GM06990 (cell line): ENCODE measurements at places on chromosomes 4 and X.

GRCh38 chrX:45758738-45759397 lies 558.2 kb upstream of the DIPK2B start:
- peak; percentile 50 for DNase-seq

DNA sequence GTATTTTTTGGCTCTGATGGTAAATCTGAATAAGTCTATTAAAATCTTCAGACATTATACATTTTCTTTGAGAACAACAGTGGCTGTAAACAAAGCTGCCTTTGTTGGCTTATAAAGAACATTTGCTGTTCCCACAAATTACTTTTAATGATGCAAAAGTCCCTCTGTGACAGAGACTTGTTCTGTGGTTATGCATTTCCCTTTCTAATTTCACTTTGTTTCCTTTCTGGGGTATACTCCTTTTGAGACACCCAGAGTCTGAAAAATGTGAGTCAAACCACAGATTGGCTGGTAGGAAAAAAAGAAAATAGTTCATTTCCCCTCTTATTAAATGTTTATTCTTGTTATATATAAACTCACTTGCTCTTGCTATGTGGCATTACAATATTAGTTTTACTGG lies 402.4 kb downstream of the PACRGL start:
- no peak for DNase-seq

- DNase-seq, result no peak
These were observed 311.6 kb downstream of the GALNTL6 start for GRCh38 chr4:172124656-172125308.

DNA sequence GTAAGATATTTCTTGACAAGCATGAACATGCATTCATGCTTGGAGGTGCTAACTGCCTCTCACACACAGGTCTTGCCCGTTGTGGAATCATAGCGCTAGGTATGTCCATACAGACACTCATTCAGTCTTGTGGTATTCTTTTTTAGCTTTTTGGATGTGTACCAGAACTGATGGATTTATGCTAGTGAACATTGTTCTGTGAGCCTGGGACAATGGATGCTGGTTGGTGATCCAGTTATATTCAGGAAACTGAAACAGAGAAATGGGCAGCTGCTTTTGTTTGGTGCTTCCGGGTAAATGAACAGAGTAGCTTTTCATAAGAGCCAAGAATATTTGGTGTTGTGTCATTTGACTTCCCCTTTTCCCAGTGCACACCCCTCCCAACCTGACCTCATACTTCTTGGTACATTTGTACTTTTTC lies 78.9 kb upstream of the SLC4A4 start:
- no peak for DNase-seq

- DNase-seq, result no peak
These were observed 246.5 kb upstream of the SFRP2 start for GRCh38 chr4:154035341-154035740.

GRCh38 chr4:73450398-73451004 lies 14.5 kb downstream of the AFP start:
- no peak for DNase-seq

GRCh38 chr4:143531788-143532491 lies 18.4 kb downstream of the SMARCA5 start:
- no peak for DNase-seq

GRCh38 chr4:173880897-173881296 lies 350.9 kb upstream of the HAND2 start:
- DNase-seq, result no peak

GRCh38 chr4:76931576-76932276 lies 17.8 kb upstream of the SEPTIN11 start:
- DNase-seq, result no peak

- no peak for DNase-seq
These were observed 6.0 kb downstream of the EREG start for GRCh38 chr4:74370912-74371311.

DNA sequence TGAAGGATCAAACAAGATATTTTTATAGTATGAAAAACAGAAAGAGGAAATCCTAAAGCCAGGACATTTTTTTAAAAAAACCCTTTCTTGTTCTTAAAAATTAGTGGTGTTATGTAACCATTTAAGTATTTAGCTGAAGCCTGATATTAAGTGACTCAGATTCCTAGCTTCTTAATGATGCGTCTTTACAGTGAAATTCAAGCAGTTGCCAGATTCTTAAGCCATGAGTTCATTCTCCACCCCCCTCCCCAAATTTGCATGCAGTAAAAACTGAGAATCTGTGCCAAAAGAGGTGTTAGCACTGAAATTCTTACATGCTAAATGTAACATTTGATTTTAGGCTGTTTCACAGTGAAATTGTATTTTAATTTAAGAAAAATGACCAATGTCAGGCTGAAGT lies 180.8 kb downstream of the RAPGEF2 start:
- DNase-seq, result no peak

DNA sequence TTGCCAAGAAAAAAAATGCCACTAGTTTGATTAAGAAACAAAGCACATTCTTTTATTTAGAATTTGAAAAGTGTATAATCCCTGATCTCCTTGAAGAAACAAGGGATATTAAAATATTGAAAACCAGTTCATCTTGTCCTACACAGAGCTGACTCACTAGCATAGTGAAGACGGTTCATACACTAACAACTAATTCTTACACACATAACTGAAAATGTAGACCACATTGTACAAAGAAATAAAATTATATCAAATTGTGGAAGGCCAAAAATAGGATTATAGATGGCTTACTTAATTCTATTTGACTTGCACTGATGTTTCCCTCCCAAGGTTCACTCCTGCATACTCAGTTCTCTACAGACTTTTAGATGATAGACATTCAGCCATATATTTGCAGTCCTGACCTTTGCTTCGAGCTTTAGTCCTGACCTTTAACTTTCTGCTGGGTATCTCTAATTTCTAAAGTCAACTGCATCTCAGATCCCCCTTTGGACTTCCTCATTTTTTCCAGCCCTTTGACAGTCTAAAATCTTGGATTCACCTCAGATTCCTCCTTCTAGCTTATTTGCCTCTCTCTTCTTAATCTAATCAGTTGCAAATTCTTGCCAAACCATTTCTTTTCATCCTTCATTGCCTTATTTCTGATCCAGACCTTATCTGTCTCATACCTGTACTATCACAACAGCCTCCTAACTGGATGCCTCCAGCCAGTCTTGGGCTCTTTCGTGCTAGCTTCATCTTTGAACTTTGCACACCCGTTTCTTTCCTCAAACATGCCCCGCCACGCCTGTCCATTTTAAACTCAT lies 4.5 kb upstream of the WWC2 start:
- no peak for DNase-seq

DNA sequence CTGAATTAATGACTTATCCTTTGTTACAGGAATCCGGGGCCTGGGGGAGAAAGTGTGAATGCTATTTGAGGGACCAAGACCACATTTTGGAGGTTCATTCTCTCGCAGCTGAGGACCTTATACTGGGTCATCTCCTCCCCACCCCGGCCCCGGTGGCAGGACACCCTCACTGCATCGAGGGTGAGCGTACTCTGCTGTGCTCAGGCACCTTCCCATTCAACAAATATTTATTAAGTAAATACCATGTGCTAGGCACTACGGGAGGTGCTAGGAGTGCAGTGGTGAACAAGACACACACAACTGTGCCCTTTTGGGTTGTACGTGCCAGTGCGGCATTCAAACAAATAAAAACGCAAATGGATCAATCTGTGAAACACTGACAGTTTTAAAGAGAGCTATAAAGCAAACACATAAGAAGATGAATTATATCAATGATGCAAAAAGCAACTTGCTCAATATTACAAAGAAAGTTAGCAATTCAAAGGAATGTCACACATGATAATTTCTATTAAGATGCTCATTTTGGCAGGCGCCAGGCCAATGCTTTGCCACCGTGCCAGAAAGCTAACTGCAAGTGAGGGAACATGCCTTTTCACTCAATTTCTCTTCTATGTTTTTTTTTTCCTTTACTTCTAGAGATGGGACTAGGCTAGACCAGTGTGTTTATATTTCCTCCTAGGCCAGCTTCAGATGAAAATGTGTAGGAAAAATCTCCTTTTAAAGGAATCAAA lies 24.6 kb downstream of the ADGRG2 start:
- no peak for DNase-seq

GRCh38 chr4:133624744-133625143 lies 475.6 kb downstream of the PCDH10 start:
- no peak for DNase-seq

DNA sequence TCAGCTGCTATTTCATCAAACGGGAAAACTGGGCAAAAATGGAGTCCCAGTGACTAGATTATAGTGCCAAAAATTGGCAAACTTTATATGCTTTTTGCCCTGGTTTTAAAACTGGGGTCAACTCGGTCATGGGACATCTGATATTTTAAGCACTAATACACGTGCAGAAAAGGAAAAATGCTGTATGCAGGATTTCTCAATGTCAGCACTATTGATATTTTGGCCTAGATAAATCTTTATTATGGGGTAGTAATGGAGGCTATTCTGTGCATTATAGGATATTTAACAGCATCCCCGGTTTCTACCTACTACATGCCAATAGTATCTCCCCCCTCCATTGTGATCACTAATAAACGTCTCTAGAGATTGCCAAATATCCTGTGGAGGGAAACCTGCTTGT lies 870.9 kb upstream of the IGFBP7 start:
- no peak for DNase-seq

GRCh38 chr4:109738104-109738872 lies 8.4 kb upstream of the PLA2G12A start:
- DNase-seq, result no peak

- DNase-seq, result no peak
These were observed 446.5 kb downstream of the SPRY1 start for GRCh38 chr4:123843137-123843536.

- no peak for DNase-seq
These were observed 137.9 kb downstream of the VSIG4 start for GRCh38 chrX:65902011-65902410.

GRCh38 chr4:140581078-140581477 lies 12.3 kb upstream of the UCP1 start:
- DNase-seq, result no peak

DNA sequence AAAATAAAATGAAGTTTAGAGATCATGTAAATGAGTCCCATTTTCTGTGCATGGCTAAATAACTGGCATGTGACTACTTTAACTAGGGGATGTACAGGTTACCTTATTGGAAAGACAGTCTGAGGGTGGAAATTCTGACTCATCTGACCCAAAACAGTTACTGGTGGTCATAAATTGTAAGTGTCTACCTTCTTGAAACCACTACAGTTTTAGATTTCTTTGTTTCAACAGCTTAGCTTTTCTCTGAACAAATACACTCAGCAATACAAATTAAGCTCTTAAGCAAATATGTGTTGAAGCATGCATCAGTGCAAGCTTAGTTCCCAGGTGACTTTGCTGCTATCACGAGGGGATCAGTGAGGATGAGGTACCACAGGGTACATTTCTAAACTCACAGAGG lies 60.7 kb upstream of the PGM2 start:
- DNase-seq, result peak; percentile 11

- DNase-seq, result no peak
These were observed 338.6 kb upstream of the ZFP42 start for GRCh38 chr4:187656959-187657358.

GRCh38 chrX:16994736-16995135 lies 48.3 kb downstream of the REPS2 start:
- DNase-seq, result no peak

GRCh38 chr4:86831262-86832130 lies 17.7 kb downstream of the SLC10A6 start:
- DNase-seq, result no peak

- DNase-seq, result no peak
These were observed 2.3 kb downstream of the HNRNPD start for GRCh38 chr4:82371497-82371896.

DNA sequence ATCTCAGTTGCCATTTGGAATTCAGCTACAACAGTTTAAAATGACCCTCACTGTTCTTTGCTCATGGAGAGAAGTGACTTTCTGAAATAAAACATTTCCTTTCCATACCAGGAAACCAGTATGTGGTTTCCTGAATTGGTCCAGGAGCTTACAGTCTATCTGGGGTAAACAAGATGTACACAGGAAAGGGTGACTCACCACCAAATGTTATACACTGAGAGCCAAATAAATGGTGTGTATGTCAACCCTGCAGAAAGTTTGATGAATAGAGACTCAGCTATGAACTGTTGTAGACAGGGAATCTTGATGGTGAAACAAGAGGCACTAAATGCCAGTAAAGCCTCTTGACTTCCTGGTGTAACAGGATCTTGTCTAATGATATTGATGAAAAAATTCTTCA lies 100.4 kb downstream of the HS6ST2 start:
- no peak for DNase-seq

- DNase-seq, result no peak
These were observed 122.7 kb upstream of the C1GALT1C1 start for GRCh38 chrX:120752431-120753082.

GRCh38 chr4:16090096-16090705 lies 6.4 kb upstream of the PROM1 start:
- DNase-seq, result no peak

DNA sequence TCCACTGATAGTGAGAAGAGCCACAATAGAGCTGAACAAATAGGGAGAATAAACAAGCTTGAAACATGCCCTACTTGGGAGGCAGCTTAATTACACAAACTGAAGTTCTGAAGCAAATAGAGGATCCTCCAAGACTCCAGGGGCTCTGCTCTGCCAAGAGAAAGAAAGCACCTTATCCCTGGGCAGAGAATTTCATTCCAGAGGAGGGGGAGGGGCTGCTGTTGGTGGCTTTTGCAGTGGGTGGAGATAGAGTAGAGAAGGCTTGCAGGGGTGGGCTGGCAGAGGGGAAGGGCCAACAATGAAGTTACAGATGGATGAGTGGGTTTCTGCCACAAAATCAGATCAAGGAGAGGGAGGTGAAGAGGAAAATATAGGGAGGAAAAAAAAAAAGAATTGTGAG lies 1.0 kb upstream of the LPAR4 start:
- DNase-seq, result no peak

- DNase-seq, result no peak
These were observed 36.3 kb downstream of the SULT1E1 start for GRCh38 chr4:69823481-69824186.
